Daoy (cell line): ENCODE measurements at places on chromosomes 5 and 9. TPM values are rescaled to one million over a fixed set of nuclear protein-coding genes. Genes with fewer than 3 reads are reported as not detected.

The C5orf58 gene
- not detected in 2 replicates for total RNA-seq

- DNase-seq: peak; percentile 93
Observed at GRCh38 chr5:116574367-116575325, at the start of gene SEMA6A. SEMA6A (minus strand) TSS chr5:116574823; CDS start chr5:116504944, 69,879 bp downstream.

DNA sequence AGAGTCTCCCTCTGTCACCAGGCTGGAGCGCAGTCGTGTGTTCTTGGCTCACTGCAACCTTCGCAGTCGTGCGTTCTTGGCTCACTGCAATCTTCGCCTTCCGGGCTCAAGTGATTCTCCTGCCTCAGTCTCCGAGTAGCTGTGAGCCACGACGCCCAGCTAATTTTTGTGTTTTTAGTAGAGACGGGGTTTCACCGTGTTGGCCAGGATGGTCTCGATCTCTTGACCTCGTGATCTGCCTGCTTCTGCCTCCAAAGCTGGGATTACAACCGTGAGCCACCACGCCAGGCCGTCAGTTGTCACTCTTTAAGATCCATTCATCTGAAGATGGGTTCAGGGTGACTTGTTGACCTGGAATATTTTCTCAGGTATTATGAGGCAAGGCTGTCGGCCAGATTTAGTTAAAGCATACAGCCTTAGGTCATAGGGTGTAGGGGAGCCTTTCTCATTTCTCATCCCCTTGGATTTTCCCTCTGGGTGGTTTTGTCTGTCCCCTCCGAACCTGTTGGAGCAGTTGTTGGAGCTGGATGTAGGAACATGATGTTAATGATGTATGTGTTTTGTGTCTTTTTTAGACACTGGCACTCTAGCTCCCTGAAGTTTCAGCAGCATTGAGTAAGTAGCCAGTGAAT, 1.6 kb downstream of the SLC22A5 start:
- no peak for DNase-seq

The ZMAT2 gene
- 84.2 and 124 TPM in 2 replicates for total RNA-seq

The PALM2AKAP2 gene
- 26.9 and 27.4 TPM in 2 replicates for total RNA-seq
